ENCODE measurements at places on chromosomes 12 and 14.

- H3K36me3 ChIP-seq = no peaks in the 10 kb centered on the region
- H3K27me3 ChIP-seq = no peaks in the 10 kb centered on the region
- no peak overlapping the region for H3K27ac ChIP-seq
- H3K4me3 ChIP-seq = no peak overlapping the region
- H3K4me1 ChIP-seq = no peaks in the 10 kb centered on the region
- no peak for DNase-seq
Observed at GRCh38 chr12:117547209-117547608, 185.8 kb upstream of the NOS1 start.

GRCh38 chr14:34081101-34081575 is 130.3 kb upstream of the EGLN3 start:
- H3K4me1 ChIP-seq = no peaks in the 10 kb centered on the region
- no peak for DNase-seq
- no peaks in the 10 kb centered on the region for H3K27me3 ChIP-seq
- H3K27ac ChIP-seq = no peak overlapping the region

DNA sequence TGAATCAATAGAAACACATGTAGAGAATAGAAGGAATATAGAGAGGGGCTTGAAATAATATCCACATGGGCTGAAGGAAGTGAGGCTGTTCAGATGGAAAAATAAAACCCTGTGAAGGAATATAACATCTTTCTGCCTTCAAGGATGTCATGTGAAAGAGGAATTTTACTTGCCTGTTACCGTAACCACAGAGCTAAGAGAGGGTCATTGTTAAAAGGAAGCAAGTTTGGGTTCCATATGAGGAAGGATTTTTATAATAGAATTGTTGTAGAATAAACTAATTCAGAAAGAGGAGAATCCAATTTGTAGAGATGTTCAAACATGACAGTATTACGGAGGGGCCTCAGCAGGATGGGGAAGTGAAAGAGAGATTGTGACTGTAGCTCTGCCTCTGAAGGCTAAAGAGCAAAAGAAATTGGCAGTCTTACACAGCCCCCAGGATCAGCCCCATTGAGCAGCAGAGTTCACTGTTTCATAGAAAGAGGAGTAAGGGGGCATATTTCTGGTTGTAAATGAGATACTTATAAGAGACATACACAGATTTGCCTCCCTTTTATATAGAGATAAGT is 41.8 kb upstream of the PTPRR start:
- no peaks in the 10 kb centered on the region for H3K4me1 ChIP-seq
- H3K27ac ChIP-seq = no peak overlapping the region
- no peak for DNase-seq
- H3K36me3 ChIP-seq = no peaks in the 10 kb centered on the region
- H3K4me3 ChIP-seq = no peak overlapping the region

GRCh38 chr14:36773558-36773957 is 111.9 kb downstream of the PAX9 start:
- no peak for DNase-seq
- no peaks in the 10 kb centered on the region for H3K4me1 ChIP-seq
- no peaks in the 10 kb centered on the region for H3K36me3 ChIP-seq
- H3K27ac ChIP-seq = no peak overlapping the region
- H3K4me3 ChIP-seq = no peak overlapping the region
- no peaks in the 10 kb centered on the region for H3K27me3 ChIP-seq

DNA sequence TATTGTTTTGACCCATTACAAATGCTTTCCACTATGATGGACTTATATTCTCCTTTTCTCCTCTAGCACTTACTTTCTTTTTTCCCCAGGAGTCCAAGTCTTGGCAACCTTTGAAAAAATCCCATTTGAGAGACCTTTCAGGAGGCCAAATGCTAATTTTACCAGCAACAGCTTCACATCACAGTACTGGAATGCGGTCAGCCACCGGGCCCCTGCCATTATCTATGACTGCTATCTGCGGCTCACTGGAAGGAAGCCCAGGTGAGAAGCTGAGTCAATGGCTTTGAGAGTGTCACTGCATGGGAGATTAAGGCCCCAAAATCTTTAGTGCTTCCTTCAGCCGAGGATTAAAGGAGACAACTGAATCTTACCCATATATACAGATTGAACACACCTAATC is 64.2 kb downstream of the ERGIC2 start:
- DNase-seq = no peak
- no peaks in the 10 kb centered on the region for H3K27me3 ChIP-seq
- no peak overlapping the region for H3K27ac ChIP-seq
- H3K4me3 ChIP-seq = no peak overlapping the region
- H3K36me3 ChIP-seq = no peaks in the 10 kb centered on the region

DNA sequence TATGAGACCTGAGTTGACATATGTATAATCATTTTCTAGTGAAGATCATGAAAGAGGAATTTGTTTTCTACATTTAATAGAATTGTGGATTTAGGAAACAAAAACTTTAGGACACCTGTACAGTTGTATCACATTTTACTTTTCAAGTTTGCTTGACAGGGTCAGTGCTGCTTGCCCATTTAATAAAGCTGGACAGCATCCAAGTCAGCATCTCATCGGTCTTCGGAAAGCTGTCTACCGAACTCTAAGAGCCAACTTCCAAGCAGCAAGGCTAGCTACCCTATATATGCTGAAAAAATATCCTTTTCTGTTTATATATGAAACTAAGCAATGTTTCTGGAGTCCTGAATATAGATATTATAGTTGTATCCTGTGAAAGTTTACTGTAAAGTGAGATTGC is 52.3 kb downstream of the VEZT start:
- no peaks in the 10 kb centered on the region for H3K4me1 ChIP-seq
- peaks cover 5% of the 10 kb centered on the region for H3K36me3 ChIP-seq
- no peak for DNase-seq
- H3K27me3 ChIP-seq = no peaks in the 10 kb centered on the region

DNA sequence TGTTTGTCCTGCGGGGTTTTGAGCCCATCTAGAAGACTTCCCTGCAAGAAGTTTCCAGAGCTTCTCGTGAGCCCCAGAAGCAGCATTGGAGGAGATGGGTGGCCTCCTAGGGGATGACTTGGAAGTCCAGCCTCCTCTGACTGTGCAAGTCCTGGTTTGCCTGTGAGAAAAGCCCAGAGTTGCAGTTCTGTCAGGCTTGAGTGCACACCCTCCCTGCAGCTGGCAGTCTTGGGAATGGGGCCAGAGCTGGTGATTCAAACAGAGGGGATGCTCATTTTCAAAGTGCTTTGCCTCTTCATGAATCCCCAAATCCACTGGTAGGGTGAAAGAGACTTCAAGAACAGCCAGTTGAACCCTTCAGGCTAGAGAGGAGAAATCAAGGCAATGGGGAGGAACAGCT is 3.9 kb upstream of the PPP1R1A start:
- H3K36me3 ChIP-seq = no peaks in the 10 kb centered on the region
- no peak for DNase-seq
- H3K27me3 ChIP-seq = no peaks in the 10 kb centered on the region
- H3K4me1 ChIP-seq = peaks cover 9% of the 10 kb centered on the region
- H3K4me3 ChIP-seq = no peak overlapping the region
- H3K27ac ChIP-seq = no peak overlapping the region

DNA sequence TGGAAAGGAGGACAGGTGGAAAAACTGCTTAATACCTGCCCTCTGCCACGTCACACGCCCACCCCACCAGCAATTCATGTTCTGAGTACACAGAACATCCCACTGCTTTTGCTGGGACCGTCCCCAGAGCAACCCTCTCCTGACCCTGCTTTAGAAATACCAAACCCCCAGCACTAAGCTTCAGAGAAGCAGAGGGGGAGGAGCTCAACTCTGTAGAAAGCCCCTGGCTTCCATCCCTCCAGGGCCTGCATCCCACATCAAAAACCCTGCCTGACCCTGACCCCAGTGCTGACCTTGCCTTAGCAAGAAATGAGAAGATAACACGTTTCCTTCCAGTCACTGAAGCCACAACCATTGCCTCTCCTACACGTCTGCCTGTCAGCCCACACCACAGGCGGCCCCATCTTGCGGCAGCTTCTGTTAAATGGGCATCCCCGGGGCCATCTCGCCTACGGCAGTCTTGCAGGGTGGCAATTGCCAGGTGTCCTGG is 19.7 kb downstream of the VDR start:
- no peak for DNase-seq
- H3K4me1 ChIP-seq = peaks cover 16% of the 10 kb centered on the region
- no peak overlapping the region for H3K27ac ChIP-seq
- no peaks in the 10 kb centered on the region for H3K36me3 ChIP-seq

GRCh38 chr14:100728962-100729361 is 2.3 kb downstream of the DLK1 start:
- H3K36me3 ChIP-seq = no peaks in the 10 kb centered on the region
- no peak overlapping the region for H3K4me3 ChIP-seq
- no peak overlapping the region for H3K27ac ChIP-seq
- H3K4me1 ChIP-seq = peaks cover 5% of the 10 kb centered on the region
- no peak for DNase-seq

DNA sequence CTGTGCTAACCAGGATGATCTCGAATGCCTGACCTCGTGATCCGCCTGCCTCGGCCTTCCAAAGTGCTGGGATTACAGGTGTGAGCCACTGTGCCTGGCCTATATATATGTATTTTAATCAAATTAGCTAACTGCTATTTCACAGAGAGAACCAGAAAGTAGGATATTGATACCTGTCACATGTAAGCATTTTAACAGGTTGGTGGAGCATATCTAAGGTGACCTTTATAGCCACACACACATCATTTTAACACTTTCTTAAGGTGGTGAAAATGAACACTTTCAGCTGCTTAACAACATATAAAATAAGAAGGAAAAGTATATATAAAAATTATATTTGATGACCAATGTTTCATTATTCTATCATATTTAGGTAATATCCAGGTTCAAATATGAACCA is 57.0 kb upstream of the ATF7IP start:
- DNase-seq = no peak
- H3K27me3 ChIP-seq = no peaks in the 10 kb centered on the region
- H3K36me3 ChIP-seq = no peaks in the 10 kb centered on the region
- no peak overlapping the region for H3K27ac ChIP-seq
- no peaks in the 10 kb centered on the region for H3K4me1 ChIP-seq

DNA sequence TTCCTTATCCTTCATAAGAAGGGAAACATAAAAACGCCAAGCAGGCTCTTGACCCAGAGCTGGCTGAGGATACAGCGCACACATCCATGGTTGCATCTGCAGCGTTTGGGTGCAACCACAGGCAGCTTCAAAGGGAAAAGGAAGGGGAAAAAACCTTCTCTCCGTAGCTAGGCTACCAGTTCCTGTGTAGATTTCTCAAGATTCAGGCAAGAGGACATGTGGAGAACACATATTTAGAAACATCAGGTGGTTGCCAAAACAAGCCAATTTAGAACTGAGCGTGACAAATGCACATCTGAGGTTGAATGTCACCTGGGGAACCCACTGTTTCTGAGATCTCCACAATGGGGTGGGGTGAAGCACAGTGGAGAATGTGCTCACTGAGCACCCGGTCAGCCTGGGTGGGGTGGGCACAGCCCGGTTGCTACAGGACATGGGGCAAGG is 78.3 kb upstream of the BDKRB2 start:
- no peaks in the 10 kb centered on the region for H3K4me1 ChIP-seq
- no peak overlapping the region for H3K4me3 ChIP-seq
- no peaks in the 10 kb centered on the region for H3K27me3 ChIP-seq
- H3K36me3 ChIP-seq = no peaks in the 10 kb centered on the region
- no peak for DNase-seq
- peak overlapping the region; percentile 29 for H3K27ac ChIP-seq

GRCh38 chr14:101858791-101859537 is 97.5 kb downstream of the PPP2R5C start:
- no peak overlapping the region for H3K4me3 ChIP-seq
- H3K36me3 ChIP-seq = peaks cover 4% of the 10 kb centered on the region
- no peak overlapping the region for H3K27ac ChIP-seq
- no peaks in the 10 kb centered on the region for H3K27me3 ChIP-seq
- DNase-seq = no peak
- peaks cover 5% of the 10 kb centered on the region for H3K4me1 ChIP-seq

DNA sequence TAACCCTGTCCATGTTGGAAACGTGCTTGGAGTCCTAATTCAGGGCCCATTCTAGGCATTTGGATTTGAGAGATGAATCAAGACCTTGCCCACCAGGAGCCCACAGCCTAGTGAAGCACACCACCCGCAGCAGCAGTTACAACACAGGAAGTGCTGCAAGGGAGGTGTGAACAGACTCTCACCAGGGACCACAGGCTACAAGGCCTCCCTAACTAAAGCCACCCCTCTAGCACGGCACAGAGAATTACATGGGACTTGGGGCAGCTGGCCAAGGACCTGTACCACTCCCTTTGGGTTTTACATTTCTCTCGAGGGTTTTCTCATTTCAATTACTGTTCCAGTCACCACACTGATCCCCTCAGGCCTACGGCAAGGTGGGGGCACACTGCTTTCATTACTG is 49.5 kb upstream of the FOXN3 start:
- peaks cover 27% of the 10 kb centered on the region for H3K4me1 ChIP-seq
- no peak for DNase-seq
- H3K27ac ChIP-seq = no peak overlapping the region
- no peak overlapping the region for H3K4me3 ChIP-seq
- no peaks in the 10 kb centered on the region for H3K36me3 ChIP-seq
- no peaks in the 10 kb centered on the region for H3K27me3 ChIP-seq

DNA sequence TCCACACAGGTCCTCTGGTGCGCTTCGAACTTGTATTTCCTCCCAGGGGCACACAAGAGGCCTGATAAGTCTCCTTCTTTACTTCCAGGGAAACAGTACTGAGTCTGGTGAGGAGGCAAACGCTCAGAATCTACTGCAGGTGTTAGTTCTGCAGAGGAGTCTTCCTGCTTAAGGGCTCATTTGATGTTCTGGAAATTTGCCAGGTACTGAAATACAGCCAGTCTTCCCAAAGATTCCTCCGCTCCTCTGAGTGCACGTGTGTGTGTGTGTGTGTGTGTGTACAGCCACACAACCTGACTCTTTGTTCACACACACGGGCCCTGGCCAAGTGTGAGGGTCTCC is 92.0 kb downstream of the FBXL14 start:
- no peaks in the 10 kb centered on the region for H3K36me3 ChIP-seq
- no peak overlapping the region for H3K27ac ChIP-seq
- no peaks in the 10 kb centered on the region for H3K27me3 ChIP-seq

DNA sequence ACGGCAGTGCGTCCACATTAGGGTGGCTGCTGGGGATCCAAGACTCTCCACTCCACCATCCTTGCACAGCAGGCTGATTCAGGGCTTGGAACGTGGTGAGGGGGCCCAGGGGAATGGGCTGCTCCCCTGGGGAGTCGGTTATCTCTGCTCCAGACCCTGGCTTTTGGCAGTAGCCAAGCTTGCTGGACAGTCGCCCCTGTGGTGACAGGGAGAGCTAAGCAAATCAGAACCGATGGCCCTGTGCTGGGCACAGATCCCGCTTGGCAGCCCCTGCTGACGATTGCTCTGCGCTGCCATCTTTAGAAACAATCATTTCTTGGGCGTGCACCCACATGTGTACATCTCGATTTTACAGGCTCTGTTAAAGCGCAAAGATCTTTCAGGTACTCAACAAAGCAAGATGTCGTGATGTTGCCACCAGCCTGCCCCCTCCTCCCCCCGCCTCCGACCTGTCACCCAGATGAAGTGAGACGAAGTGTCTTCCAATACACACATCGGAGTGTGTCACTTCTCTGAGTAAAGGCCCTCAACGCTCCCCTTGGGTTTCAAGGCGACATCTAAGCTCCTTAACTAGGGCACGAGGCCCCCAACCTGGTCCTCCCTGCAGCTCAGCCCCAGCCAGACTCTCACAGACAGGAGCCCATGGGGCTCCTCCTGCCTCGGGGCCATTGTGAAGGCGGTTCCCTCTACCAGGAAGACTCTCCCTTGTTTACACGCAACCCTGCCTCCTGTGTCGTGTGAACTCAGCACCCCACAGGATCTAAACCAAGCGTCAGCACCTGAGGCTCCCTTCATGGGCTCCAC is 55.6 kb downstream of the PITPNM2 start:
- H3K27ac ChIP-seq = peak overlapping the region; percentile 80
- H3K4me3 ChIP-seq = no peak overlapping the region
- H3K27me3 ChIP-seq = no peaks in the 10 kb centered on the region
- DNase-seq = no peak

- no peak overlapping the region for H3K4me3 ChIP-seq
- H3K27ac ChIP-seq = peak overlapping the region; percentile 94
- DNase-seq = no peak
- H3K36me3 ChIP-seq = peaks cover 22% of the 10 kb centered on the region
- H3K4me1 ChIP-seq = peaks cover 29% of the 10 kb centered on the region
Observed at GRCh38 chr12:119672194-119672593, 4.3 kb downstream of the PRKAB1 start.

Data from esophagus squamous epithelium (tissue), 5 donors.